Left renal cortex interstitium (tissue), 4 donors: ENCODE measurements at places on chromosomes 1 and 21. TPM values are rescaled to one million over a fixed set of nuclear protein-coding genes. Genes with fewer than 3 reads are reported as not detected.

GRCh38 chr1:238248356-238248755 is 357.6 kb upstream of the ZP4 start:
- DNase-seq, result no peak

- DNase-seq, result no peak
These were observed 37.4 kb downstream of the UBE4B start for GRCh38 chr1:10070206-10070605.

RIPPLY3 gene
- 2.5 TPM for polyA plus RNA-seq

GRCh38 chr1:161913482-161914140 is 110.1 kb downstream of the OLFML2B start:
- DNase-seq, result no peak

- DNase-seq, result no peak
These were observed 8.4 kb upstream of the GALNT2 start for GRCh38 chr1:230058626-230059025.

- no peak for DNase-seq
These were observed 115.0 kb downstream of the TGFB2 start for GRCh38 chr1:218459878-218460711.

DNA sequence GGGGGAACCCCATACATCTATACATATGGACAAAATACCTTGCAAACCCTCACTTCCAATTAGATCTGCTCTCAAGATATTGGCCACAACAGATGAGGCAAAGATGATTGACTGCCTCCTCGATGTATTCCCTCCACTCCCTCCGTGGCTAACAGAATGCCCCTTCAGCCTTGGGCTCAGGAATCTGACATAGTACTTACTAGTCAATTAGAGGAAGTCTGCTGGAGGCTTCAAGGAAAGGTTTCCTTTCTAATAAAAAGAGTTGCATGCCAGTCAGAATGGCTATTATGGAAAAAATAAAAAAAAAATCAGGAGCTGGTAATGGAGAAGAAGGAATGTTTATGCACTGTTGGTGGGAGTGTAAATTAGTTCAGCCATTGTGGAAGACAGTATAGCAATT is 90.4 kb upstream of the VAV3 start:
- DNase-seq, result no peak

CA6 gene
- 0.06 TPM for polyA plus RNA-seq

DNA sequence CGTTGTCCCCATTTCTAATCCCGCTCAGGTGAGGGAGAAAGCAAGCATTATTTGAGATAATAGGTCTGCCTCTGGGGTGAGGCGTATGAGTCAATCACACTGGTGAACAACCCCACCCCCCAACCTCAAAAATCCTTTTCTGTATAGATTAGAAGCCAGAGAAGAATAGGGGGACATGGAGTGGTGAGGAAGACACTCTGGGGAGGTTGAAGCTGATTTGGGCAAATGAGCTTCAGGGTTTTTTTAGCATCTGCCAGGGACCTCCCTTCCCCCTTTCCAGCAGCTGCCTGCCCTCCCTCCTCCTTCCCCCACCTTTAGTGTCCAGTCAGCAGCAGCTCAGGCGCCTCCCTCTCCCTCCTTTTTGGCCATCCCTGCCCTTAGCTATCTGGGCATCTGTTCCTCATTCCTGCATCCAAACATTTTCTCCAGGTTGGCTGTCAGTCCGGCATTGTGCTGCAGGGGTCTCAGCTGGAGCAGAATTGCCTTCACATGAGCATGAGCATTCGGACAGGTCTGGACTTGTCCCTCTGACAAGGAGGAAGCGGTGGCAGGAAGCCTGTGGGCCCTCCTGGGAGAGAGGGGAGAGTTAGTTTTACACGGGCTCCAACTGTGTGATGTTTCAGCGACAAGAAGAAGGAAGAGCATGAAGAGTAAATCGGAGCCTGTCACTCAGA is 30.8 kb upstream of the PTGFRN start:
- DNase-seq, result no peak

HCRTR1 gene
- polyA plus RNA-seq, result 0.25 TPM
